ENCODE measurements at places on chromosomes 5 and 9.

DNA sequence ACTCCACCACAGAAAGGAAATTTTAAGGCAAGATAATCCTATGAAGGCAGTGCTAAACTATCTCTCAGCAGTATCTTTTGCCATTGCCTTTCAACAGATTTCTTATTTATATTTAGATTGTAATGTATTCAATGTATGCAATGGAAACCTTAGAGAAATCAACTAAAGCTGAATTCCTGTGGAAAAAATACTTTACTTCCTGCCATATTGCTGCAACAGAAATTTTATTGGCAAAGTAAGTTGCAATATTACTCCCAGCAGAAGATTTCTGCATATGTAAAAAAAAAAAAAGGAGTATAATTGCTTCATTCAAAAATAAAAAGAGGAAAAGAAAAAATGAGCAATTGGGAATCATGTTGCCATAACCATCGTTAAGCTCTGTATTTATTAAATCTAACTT lies 454.6 kb upstream of the CD180 start:
- DNase-seq, result no peak

DNA sequence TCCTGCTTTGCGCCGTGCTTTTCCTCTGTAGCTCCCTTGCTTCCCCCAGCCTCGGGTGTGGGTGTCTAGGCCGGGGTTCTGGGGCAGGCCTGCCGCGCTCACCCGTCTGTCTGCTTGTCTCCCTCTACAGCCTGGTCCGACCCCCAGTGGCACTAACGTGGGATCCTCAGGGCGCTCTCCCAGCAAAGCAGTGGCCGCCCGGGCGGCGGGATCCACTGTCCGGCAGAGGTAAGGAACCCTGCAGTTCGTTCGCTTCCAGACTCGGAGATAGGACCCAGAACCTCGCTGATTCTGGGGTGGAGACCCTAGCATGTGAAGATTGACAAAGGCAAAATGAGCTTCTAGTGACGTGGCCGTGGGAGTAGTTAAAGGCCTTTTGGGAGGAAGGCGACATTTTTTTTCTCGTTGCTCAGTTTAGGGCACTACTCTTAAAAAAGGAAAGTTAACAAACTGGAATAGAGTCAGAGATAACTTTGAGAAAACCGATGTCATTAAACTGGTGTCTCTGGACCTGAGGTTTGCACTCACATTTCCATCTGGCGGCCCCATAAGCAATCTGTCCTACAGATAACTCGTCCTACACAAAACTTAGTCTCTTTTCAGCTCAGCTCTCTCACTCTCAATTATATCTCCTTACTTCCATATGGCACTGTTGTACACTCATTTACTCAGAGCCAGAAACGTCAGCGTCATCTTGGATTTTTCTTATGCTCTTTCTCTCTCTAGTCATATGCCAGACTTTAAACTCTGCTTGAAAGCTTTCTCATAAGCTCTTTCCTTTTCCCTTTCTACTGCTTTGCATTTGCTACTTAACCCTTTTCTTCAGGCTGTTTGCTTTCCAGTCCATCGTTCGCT lies 561 bp downstream of the SEC61B start:
- DNase-seq, result no peak

DNA sequence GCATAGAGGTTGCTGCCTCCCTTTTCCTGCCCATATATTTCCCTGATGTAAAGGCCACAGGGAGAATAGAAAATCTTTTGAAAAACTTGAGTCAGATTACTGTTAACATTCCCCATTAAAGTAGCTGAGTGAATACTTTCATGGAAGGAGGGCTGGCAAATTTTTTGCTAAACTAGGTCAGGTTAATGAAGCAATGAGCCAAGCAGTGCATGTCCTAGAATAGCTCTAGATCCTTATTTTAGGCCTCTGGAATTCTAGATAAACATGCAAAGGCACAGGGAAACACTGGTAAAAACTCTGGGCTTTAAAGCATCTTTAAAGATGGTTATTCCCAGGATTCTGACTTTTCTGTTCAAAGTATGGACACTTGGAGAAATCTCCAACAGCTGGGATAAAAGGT lies 27.9 kb downstream of the TTC1 start:
- no peak for DNase-seq

- DNase-seq, result no peak
These were observed 205.1 kb downstream of the PCSK1 start for GRCh38 chr5:96227957-96228356.

- no peak for DNase-seq
These were observed 129.7 kb upstream of the RAD23B start for GRCh38 chr9:107153336-107153735.

DNA sequence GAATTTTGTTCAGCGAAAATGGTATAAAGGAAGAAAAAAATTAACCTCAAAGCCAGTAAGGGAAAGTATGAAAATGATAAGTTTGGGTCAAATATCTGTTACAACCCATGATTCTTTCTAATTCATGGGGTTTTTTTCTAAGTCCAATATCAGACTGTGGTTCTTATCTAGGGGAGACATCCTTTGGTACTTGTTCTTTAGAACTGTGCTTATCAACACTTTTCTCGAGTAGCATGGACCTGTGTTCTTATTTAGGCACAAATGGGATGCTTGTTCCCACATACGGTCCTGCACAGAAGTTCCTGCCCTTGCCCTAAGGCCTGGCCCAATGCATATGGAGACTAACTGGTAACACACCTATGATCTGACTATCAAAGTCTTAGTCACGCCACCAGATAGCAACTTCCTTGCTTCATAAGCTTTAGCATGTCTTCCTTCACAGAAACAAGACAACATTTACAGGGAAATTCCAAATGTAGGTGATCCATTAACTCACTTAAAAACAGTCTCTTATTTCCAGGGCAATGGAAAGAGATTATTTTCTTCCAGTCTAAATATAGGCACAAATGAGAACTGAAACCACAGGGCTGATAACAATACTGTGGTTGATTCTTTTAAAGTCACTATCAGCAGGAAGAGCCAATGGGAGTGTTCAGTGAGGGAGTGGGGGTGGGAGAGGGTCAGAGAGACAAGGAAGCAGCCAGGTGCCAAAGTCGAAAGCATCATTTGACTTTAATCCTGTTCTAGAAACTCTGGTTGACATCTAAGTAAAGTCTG lies 268.8 kb upstream of the ANKRD55 start:
- DNase-seq, result no peak

DNA sequence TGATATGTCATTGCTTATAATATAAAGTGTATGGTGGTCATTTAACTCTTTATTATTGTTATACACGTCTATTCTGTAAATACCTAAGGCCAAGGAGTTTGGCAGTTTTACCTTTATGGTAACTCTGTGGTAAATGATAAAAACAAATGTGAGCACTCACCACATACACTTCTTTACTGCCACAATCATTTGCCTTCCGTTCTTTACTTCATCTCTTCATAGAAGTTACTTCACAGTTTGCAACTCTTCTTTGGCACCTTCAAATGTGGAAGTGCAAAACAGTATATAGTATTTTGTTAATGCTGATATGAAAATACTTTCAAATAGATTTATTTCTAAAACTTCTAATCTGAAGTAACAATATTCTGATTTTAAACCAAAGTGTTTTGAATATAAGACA lies 4.4 kb upstream of the MEF2C start:
- no peak for DNase-seq

- no peak for DNase-seq
These were observed 867.1 kb downstream of the DTWD2 start for GRCh38 chr5:118121258-118121657.

DNA sequence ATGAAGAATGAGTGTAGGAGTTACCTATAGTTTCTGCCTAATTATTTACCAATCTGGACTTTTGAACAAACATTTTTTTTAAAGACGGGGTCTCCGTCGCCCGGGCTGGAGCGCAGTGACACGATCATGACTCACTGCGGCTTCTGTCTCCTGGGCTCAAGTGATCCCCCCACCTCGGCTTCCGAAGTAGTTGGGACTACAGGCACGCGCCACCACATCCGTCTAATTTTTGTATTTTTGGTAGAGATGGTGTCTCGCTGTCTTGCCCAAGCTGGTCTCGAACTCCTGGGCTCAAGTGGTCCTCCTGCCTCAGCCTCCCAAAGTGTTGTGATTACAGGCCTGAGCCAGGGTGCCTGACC lies 1.5 kb downstream of the CTNNA1 start:
- DNase-seq, result no peak

- no peak for DNase-seq
These were observed 249.1 kb downstream of the DIRAS2 start for GRCh38 chr9:90393365-90394152.

DNA sequence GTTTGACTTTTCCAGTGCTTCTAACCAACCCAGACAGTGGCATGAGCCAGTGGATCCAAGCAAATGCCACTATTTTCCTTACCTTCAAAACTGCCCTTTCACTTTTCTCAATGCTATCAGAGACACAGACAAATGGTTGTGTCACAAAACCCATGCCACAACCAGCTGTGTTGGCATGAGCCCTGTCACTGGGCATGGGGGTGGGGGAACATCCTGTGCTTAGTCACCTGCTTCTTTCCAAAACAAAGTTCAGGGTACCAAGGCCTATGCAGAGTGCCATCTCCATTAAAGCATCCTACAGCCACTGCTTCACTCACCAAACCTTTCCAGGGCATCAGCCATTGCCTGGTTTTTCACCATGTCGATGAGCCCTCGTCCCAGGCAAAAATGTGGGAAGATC lies 30.1 kb downstream of the NIPSNAP3B start:
- DNase-seq, result no peak

- no peak for DNase-seq
These were observed 77.7 kb upstream of the NFIB start for GRCh38 chr9:14391620-14392019.
